NCI-H774 (cell line): ENCODE measurements at places on chromosomes 16 and 17.

DNA sequence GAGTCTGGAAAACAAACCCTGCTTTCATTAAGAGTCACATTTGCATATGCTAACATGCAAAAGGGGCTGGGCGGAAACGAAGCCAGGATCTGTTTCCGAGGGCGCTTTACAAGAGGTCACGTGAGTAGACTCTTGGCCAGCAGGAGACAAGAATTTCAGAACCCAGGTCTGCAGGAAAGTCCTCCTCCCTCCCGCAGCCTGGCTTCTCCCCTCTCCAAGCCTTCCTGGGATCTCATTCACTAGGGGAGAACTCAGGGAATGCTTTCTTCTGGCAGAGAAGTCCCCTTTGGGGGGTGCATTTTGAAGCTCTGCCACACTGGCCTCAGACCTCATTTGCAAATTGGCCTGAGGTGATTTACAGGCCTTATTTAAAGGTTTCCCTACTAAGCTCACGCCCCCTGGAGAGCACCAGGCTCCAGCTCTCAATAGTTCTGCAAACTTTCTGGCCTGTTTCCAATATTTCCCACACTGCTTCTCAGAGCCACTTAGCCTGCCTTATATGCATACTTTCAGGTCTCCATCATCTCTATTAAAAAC, 57.2 kb upstream of the CACNG5 start:
- peak; percentile 60 for DNase-seq

DNA sequence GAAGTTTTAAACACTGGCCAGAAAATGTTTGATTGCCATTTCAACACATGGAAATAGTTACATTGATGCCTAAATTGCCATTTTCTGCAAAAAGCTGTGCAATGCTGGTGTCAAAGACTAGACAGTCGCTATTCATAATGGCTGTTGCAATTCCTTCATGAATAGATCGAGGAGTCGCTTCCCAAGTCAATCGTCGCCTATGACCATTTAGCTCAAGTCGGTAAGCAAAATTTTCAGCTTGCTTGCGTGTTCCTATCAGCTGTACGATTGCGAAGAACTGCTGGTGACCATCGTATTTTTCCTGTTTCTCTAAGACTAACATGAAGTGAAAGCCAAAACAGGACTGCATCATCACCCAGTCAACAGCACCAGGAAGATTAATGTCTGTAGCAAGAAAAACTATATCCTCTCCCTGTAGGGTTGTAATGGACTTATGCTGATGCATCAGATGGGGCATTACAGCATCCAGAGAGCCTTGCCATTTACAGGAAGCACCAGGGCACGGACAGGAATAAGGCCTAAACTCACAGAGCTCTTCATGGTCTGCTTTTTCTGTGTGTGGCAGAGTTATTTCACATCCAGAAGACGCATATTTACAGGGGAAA, 23.6 kb downstream of the SIAH1 start:
- DNase-seq = no peak

GRCh38 chr17:11458279-11458678, 140.0 kb upstream of the DNAH9 start:
- no peak for DNase-seq

GRCh38 chr17:72609501-72609900, 483.0 kb downstream of the SLC39A11 start:
- DNase-seq = no peak

- DNase-seq = no peak
These were observed 483.0 kb downstream of the TMEM114 start for GRCh38 chr16:8107296-8107695.

GRCh38 chr16:29898135-29898803, 1.1 kb downstream of the SEZ6L2 start:
- no peak for DNase-seq

DNA sequence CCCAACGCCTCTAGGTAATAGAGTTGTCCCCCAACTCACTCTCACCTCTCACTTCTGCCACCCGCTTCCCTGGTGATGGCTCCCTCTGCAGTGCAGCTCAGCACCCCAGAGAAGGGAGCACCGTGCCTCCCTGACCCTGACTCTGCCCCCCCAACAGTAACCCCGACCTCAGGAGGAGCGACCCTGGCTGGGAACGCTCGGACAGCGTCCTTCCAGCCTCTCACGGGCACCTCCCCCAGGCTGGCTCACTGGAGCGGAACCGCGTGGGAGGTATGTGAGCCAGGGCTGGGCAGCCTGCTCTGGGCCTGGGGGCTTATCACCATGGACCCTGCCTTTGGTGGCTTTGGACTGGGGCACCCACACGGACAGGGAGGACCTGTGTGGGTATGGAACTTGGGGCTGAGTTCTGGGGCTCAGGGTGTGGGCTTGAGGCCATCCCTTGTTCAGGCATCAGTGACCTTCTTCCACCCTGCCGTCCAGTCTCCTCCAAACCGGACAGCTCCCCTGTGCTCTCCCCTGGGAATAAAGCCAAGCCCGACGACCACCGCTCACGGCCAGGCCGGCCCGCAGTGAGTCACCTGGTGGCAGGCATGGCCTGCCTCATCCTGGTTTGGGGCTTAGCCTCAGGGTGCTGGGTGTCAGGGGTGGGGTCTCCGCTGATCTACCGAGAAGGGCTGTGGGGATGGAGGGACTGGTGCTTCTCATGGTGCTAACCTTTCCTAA, 6.7 kb upstream of the C17orf107 start:
- DNase-seq = no peak

- no peak for DNase-seq
These were observed 742 bp upstream of the FBXO31 start for GRCh38 chr16:87384162-87384874.

- no peak for DNase-seq
These were observed 31.2 kb downstream of the NSMCE1 start for GRCh38 chr16:27237219-27238015.

DNA sequence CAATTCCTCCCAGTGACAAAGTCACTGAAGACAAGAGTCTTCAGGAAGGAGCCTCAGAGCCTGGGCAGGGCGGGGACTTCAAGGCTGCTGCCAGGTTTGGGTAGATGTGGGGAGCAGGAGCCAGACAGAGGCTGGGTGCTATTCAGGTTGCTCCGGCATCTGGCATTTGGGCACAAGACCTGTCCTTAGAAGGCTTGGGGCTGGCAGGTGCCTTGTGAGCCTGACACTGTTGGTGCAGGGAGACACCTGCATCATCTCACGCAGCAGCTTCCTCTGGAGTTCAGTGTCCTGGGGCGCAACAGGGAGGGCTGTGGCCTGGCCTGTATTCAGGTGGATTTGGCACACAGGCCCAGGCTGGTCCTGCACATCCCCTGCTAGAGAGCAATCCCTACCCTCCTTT, 65.0 kb downstream of the MPRIP start:
- DNase-seq = no peak

GRCh38 chr17:4162321-4162720, 19.3 kb downstream of the CYB5D2 start:
- DNase-seq = no peak

- DNase-seq = no peak
These were observed 1.5 kb downstream of the PIEZO1 start for GRCh38 chr16:88783391-88784073.

DNA sequence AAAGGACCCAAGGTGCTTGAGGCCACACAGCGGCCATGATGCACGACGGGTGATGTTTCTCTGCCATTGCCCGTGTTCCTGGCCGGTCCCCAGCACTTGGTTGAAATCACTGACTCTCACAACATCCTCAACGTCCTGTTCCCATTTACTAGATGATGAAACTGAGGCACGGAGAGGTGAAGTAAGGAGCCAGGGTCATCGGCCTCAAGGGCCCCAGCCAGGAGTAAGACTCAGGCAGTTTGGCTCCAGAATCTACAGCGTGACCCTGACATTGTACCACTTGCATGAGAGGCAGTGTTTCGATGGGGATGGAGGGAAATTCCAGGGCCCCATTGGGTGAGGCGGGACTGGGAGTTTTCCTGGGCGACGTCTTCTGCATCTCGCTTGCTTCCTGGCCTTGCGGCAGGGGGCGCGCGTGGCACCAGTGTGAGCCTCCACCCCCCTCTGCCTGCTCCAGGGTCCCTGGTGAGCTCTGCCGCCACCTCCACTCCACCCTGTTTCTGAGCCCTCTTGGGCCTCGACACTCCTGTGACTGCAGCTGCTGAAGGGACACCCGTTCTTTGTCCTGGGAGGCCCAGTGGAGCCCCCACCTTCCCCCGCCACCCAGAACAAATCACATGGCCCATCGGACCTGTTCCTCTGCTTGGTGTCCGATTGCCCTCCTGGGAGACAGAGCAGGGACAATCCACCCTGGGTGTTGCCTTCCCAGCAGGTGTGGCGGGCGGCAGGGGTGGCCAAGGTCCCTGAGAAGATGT, 133.0 kb upstream of the GSE1 start:
- DNase-seq = no peak

DNA sequence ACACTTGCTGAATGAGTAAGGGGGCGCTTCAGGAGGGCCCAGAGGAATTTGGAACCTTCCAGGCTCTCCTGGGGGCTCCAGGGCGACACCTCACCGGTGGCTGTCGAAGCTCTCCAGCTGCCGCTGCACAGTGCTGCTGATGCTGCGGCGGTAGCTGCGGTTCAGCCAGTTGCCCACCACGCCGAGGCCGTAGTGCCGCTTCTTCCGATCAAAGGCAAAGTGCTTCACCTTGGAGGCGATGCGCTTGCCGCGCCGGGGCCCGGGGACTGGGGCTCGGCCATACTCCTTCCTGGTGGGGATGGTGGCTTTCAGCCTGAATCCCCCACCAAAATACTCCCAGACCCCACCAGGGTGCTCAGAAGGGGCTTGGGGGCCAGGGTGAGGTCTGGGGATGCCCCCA, 9.3 kb downstream of the AANAT start:
- no peak for DNase-seq

- peak; percentile 70 for DNase-seq
These were observed at the start of gene NPTX1 for GRCh38 chr17:80475910-80476876. TSS of gene NPTX1 (minus strand) at chr17:80476607. CDS start at chr17:80476446, 161 bp downstream.

DNA sequence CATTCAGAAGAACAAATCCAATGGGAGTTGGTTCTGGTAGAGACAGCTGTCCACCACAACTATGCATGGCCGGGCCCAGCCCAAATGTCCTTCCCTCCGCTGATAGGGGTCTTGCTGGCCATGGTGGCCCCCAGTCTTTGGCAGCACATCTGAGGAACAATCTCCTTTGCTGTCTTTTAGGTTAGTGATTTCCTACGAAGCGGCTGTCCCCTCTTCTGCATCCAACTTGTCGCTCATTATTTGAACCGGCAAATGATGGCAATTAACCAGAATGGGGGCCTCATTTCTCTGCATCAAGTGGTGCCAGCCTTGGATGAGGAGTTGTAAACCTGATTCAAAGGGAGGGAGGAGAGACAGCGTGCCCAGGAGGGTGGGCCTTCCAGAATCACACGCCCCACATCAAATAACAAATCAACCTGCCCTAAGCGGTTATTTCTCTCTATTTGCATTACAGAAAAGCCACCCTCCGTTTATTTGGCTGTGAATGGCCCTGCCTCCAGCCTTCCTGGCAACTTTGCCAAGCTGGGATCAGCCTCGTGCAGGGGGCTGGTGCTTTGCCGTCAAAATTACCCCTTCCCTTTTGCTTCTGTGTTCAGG, 156.5 kb downstream of the RGS9 start:
- no peak for DNase-seq

DNA sequence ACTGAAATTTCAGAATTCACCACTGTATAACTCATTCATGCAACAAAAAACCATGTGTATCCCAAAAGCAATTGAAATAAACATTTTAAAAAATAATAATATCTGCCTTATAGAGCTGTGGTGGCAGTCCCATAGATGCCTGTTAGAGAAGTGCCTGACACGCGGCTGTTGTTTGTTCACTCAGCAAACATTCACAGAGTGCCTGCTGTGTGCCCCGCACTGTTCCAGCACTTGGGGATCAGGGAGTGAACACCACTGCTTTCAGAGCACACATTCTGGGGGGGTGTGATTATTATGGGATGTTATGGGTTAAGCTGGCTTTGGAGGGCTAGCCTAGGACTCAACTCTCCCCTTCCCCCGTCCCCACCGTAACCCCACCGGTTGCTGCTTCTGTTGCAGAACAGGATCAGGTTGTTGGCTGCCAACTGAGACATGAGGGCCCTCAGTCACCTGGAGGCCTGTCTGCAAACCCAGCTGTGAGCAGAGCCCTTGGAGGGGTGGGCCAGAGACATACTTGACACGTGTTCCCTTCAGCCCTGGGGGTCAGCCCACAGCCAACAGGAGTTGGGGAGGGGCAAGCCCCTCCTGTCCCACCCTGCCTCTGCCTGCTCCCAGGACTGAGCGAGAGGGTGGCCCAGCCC, 103.3 kb upstream of the CIBAR2 start:
- DNase-seq = peak; percentile 2

GRCh38 chr17:66491213-66491612, 188.8 kb downstream of the PRKCA start:
- DNase-seq = no peak

- DNase-seq = no peak
These were observed 44.8 kb upstream of the CLEC18B start for GRCh38 chr16:74465851-74466685.

DNA sequence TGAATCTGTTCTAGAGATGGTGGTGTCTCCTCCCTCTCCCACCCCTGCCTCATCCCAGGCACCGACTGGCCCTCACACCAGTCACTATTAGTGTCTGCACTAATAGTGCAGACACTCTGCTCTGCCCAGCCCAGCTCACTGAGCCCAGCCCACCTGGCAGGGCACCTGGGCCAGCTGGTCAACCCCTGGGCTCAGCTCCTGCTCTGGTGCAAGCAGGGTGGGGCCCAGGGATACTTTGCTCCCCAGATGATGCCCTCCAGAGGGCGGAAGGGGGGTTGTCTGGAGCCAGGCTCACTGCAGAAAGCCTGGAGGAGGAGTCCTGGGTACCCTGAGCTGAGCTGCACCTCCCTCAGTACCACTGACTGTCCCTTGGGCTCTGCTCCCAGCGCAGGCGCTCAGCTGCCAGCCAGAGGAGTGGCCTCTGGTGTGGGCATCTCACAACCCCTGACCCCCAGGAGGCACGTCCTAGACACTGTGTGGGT, 14.5 kb downstream of the RAB11FIP4 start:
- DNase-seq = no peak

DNA sequence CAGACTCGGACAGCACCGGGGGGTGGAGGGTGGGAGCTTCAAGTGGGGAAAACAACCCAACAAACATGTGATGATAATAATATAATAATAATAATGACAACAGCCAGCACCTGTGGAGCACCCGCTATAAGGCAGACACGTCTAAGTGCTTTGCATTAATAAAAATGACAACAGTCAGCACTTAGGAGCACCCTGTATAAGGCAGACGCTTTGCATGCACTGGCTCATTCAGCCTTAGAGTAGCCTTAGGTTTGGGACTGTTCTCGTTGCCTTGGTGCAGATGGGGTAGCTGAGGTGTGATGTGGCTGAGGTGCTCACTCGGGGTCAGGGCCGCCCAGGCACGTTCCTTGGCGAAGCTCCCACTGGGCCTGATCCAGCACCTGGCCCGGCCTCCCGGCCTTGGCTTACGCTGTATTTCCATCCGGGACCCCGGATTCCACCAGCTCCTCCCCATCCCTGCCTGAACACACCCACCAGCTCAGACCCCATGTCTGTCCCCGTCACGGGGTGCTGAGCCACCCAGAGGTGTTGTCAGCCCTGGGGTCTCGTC, 144.0 kb upstream of the CIBAR2 start:
- no peak for DNase-seq

- DNase-seq = no peak
These were observed 19.1 kb downstream of the GPR142 start for GRCh38 chr17:74386386-74386785.

GRCh38 chr17:41343029-41343428, 7.6 kb downstream of the KRT33A start:
- DNase-seq = no peak

- DNase-seq = no peak
These were observed 23.9 kb upstream of the CCL1 start for GRCh38 chr17:34386697-34387550.
